ENCODE measurements at places on chromosomes 1 and 21. TPM values are rescaled to one million over a fixed set of nuclear protein-coding genes. Genes with fewer than 3 reads are reported as not detected.

Gene HSPG2
- 107 TPM for total RNA-seq

Gene SPATA45
- total RNA-seq: not detected

Gene GPATCH3
- 7.8 TPM for total RNA-seq

Gene OR2M3
- not detected for total RNA-seq

Gene TMCO4
- 28.8 TPM for total RNA-seq

Gene XCL1
- 0.76 TPM for total RNA-seq

Measured in esophagus squamous epithelium (tissue), 5 donors.